ENCODE measurements at places on chromosomes 5 and 9.
A peak's percentile ranks its signal among the peaks of the same experiment; 100 is the strongest.

DNA sequence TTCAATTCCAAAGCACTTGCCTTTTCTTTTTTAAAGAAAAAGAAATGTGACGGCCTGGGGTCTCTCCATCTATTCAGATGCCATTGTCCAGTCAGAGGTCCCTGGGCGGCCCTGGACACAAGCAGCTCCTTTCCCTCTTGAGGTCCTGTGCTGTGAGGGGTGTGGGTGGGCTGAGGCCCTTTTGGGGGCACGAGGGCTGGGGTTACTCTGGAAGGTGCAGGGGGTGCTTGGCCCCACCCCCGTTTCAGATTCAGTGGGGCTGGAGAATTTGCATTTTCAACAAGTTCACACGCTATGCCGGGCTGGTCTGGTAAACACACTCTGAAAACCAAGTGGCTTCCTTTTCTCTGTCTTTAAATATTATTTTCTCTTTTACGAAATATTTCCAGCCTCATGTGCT lies 91.4 kb upstream of the PHYKPL start:
- no peak for DNase-seq

DNA sequence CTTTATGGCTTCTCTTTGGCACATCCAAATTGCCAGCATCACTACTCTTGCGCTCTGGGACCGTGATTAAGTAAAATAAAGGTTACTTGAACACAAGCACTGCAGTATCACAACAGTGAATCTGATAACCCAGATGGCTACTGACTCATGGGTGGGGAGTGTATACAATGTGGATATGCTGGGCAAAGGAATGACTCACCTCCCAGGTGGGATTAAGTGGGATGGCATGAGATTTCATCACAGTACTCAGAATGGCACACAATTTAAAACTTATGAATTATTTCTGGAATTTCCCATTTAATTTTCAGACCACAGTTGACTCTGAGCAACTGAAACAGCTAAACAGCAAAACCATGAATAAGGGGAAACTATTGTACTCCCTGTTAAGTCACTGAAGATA lies 4.3 kb downstream of the GFM2 start:
- DNase-seq, result peak; percentile 97

DNA sequence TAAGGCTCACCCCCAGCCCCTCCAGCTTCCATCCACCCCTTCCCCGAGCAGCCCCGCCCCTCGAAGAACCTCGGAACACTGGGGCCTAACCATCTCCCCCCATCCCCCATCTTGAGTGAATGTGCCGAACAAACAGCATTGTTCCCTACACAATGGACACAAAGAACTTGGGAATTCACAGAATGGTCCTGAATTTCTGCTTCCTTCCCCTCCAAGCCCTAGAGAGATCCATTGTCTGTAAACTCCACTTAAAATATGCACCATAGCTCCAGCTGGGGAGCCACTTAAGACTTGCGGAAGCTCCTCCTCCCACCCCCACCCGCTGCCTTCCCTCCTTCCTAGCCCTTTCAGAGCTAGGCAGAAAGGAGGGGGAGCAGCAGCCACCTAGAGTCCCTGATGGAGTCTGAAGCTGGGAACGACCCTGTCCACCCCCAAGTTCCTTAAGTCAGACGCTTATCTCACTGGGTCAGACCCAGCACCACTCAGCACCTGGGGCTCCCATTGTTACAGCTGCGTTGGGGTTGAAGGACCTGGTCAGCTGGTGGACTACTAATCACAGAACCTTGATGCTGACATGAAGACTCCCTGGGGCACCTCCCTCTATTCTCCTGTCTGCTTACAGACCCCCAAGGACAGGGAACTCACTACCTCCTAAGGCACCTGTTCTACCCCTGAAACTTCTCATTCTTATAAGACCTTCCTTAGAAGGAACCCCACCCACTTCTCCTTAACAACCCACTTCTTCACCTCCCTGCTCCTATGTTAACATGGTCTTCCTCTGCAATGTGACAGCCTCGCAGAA lies 61.4 kb downstream of the PCDH1 start:
- DNase-seq, result no peak

- no peak for DNase-seq
Measured at GRCh38 chr9:94472806-94473360, 82.0 kb upstream of the PCAT7 start.

DNA sequence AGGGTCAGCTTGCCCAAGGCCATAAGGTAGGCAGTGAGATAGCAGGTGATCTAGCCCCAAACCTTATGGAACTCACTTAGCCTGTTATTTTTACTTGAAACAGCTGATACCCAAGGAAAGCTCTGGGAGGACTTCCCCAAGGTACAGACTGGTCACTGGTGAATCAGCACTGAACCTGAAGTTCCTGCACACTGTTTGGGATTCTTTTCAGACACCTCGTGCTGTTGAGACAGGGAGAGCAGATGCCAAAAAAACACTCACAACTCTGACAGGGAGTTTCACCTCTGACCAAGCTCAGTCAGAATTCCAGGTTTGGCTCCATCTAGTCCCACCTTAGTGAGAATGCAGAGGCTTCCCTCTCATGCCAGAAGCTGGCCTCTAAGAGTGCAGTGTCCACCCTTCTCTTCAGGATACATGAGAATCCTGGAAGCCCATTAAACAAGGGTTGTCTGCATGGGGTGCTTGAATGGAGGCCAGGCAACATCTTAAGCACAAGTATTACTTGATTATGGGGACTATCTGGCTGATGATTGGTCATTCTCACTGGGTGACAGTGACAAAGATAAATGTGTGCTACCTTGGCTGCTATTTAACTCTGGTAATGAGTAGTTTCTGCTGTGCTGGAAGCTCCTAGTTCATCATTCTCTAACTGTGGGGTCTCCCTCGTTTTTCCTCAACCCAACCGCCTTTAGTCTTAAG lies 122.8 kb upstream of the SLIT3 start:
- no peak for DNase-seq

DNA sequence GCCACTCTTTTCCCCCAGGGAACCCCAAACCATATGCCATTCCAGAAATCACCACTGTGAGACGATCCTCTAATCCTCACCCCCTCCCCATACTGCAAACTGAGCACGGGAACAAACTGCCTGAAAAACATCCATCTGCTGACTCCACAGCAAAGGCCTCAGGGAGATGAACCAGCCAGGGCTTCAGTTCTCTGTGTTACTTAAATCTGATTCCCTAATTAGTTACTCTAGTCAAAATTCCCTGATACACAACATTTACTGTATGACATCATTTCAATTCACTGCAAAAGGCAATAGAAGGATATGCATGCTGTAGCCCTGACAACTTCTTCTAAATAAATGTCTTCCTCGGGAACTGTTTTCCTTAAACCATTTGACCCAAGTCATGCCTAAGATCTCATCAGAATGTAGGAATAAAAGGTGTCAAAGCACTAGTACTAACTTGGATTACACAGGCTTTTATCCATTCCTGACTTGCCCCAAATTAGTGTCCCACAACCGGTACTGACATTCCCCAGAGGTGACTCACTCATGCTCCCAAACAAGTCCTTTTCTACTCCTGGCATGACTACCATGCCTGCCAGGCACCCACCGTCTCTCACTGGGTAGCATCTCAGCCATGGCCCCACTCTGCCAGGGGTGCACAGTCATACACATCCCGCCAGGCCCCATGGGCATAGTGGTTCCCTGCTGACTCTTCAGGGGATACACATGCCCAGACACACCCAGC lies 35.0 kb downstream of the MTX3 start:
- peak; percentile 97 for DNase-seq

DNA sequence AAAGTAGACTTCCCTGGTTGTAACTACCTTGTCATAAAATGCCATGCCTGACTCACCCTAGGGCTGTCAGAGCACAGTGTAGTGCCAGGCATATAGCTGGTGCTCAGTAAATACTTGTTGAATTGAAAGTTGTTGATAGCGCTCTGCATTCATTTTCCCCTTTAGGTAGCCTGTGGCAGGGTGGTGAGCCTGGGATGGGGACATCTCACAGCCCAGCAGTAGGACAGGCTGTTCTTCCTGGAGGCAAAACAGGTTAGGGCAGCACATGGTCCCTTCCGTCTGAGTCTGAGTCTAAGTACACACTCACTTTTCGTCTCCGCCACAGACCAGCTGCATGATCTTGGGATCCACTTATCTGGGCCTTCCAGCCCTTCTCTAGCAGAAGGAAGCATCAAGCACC lies 401.9 kb downstream of the ZSWIM6 start:
- DNase-seq, result no peak

DNA sequence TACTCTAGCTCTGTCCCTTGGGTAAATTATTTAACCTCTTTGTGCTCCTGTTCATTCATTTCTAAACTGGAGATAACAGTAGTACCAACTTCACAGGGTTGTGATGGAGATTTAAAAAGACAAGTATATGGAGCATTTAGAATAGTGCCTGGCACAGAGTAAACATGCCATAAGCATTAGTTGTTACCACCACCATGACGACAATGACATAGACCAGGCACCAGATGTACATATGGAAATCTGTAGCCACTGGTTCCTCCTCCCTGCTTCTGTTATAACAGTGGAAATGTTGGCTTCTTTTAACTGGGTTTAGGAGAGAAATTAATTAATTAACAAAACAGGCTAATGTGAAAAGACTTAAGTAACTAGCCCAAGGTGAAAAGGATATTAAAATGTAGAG lies 217.5 kb downstream of the DENND1A start:
- DNase-seq, result no peak

DNA sequence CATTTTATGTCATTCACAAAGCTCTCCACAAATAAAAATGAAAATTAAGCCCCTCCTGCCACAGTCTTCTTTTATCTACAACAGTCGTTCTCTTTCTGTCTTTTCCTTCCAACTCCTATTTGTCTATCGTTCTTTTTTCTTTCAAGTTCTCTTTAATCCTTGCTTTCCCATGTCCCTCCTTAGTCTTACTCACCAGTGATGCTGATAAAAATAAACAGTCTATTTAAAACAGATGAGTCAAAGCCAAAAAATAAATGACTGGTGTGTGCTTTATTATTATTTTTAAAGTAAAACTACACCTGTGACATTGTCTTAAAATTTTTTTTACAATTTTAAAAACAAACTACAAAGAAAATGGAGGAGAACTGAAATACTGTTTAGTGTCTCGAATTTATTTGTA lies 137.1 kb upstream of the TMEM161B start:
- DNase-seq, result no peak

DNA sequence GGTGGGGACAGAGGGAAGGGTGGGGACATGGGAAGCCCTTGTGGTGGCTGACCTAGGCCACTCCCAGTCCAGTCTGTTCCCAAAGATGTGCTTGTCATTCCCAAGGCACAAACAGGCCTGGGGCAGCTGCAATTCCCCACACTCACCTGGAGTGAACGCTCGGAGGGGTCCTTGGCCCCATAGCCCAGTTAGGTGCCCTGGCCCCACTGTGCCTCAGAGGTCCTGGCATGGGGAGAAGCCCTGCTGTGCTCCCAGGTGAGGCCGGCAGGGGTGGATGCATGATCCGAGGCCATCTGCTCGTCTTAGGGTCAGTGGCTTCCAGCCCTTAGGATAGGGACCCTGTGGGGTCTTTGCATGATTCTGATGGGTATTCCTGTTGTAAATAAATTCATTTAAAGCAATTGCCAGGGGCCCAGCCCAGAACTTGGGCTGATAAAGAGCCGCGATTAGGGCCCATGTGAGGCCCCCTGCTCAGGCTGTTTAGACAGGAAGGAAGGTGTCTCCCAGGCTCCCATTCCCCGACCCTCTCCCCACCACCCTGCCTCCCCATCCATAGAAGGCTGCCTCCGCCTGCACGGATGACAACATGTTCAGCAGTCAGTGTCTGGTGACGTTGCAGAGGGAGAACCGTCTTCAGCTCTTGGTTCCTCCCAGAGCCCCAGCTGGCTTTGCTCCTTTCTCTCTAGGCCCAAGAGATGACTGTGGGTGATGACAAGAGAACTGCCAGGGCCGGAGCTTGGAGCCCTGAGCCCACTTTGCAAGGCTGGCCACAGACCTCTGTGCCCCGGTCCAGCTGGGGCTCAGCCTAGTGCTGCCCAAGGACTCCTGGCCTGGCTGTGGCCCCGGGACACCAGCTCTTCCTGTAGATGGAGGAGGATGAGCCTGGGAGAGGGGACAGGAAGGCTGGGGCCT lies 28.4 kb upstream of the IRX4 start:
- no peak for DNase-seq

GRCh38 chr5:150253416-150254208 lies 36.0 kb downstream of the CAMK2A start:
- DNase-seq, result no peak

GRCh38 chr9:109769250-109769649 lies 10.7 kb upstream of the PALM2AKAP2 start:
- DNase-seq, result no peak

GRCh38 chr5:14914623-14915260 lies 43.2 kb upstream of the ANKH start:
- peak; percentile 67 for DNase-seq

DNA sequence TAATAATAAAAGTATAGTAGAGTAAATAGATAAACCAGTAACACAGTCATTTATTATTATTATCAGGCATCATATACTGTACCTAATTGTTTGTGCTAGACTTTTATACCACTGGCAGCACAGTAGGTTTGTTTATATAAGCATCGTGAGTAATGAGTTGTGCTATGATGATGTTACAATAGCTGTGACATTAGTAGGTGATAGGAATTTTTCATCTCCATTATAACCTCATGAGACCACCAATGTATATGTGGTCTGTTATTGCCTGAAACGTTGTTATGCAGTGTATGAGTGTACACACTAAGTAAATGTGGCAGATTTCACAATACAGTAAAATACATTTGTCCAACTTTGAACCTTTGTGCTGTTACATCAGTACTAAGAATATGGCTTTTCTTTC lies 72.7 kb upstream of the SPATA31D4 start:
- no peak for DNase-seq

- DNase-seq, result no peak
Measured at GRCh38 chr9:115989831-115990230, 163.8 kb upstream of the PAPPA start.

DNA sequence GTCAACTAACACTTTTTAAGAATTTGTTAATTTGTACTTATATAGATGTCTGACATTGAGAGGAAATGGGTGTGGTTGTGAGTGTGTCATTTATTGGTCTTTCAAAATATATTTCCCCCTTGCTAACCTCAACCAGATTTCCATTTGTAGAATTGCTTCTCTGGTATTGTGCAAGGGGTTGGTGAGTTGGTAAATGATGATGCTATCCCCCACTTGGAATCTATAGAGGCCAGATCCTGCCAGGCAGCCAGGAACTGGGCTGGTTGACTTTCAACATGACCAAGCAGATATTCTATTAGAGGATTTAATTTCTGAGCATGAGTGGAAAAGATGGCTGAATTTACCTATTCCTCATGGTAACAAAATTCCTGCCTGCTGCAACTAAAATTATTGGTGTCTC lies 306.6 kb upstream of the KIF2A start:
- peak; percentile 42 for DNase-seq

- no peak for DNase-seq
Measured at GRCh38 chr9:114938687-114939575, 8.5 kb upstream of the TNFSF8 start.

DNA sequence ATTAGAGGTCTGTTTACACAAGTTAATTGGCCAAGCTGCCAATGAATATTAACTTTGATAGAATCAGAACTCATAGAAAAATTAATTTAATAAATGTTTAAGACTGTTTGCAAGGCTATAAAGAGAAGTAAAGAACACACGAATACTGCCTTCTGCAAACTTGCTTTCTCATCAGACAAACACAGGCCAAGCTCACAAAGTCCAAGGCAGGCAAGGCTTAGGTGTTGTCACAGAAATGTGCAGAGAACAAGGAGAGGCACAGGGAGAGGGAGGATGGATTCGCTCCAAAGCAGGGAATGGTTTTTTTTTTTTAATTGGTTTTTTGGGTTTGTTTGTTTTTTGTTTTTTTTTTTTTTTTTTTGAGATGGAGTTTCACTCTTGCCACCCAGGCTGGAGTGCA lies 43.4 kb downstream of the RETREG1 start:
- no peak for DNase-seq

- no peak for DNase-seq
Measured at GRCh38 chr5:145345511-145346287, 489.4 kb downstream of the PRELID2 start.

- DNase-seq, result peak; percentile 79
Measured at GRCh38 chr5:173573126-173573960, 43.1 kb downstream of the BOD1 start.

Data from RWPE1 (cell line).